Caco-2 (cell line): ENCODE measurements at places on chromosomes 2 and 18. TPM values are rescaled to one million over a fixed set of nuclear protein-coding genes. Genes with fewer than 3 reads are reported as not detected.

DNA sequence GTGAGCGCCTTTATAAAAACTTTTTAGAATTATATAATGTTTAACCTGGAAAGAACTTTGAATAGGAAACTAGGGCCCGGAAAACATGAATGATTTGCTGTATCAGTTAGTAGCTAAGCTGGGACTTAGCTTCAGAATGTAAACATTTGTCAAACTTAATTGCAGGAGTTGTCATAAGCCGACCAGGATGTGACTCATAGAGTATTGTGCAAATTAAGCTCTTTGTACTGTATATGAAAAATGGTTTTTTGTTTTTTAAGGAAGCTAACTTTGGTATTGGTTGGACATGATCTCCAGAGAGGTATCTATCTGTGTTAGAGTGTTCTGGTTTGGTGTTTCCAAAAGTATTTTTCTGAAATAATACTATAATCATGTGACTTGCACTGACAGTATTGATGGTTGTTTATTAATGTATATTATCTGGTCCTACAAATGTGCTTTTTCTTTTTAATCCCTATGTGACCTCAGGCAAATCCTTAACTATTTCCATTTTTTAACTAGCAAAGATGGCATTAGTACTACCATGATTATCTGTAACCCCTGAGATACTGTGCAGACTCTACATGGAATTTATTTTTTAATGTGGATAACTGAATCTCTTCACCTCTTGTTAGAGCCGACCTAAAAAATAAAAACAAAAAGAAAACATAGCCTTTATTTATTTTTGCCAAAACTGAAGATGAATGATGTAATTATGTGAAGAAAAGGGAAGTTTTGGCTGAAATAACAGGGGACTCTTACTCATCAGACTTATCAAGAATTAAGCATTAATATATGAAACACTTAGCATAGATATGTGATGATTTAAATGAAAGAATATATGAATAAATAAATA, 11.7 kb downstream of the YIPF4 start:
- peaks cover 5% of the 10 kb centered on the region; the same call in 1 of the 2 replicates for H3K4me1 ChIP-seq
- no peak for DNase-seq

- no peak overlapping the region for H3K4me3 ChIP-seq
- no peaks in the 10 kb centered on the region for H3K36me3 ChIP-seq
- DNase-seq = no peak
- H3K4me1 ChIP-seq = peaks cover 25% of the 10 kb centered on the region
Observed at GRCh38 chr2:43185146-43185545, 41.3 kb downstream of the ZFP36L2 start.

DNA sequence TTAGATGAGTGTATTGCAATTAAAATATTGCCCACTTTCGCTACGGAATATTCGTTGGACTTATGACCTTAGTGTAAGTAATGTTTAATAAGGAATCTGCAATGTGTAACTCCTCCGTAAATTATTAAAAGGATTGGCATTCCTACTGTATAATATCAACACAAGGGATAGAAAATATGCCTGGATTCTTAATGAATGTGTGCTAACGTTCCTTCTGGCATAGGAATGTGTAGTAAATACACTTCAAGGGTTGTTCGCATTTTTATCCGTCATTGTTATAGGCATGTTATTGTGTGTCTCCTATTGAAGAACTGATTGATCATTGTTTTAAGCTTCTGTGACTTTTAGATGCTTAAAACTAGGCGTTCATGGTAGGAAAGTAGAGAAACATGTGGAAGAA, 134.5 kb downstream of the NEDD4L start:
- no peak for DNase-seq
- no peaks in the 10 kb centered on the region for H3K36me3 ChIP-seq
- H3K4me1 ChIP-seq = peaks cover 14% of the 10 kb centered on the region
- H3K27me3 ChIP-seq = no peaks in the 10 kb centered on the region
- H3K27ac ChIP-seq = no peak overlapping the region
- H3K4me3 ChIP-seq = no peak overlapping the region

- H3K36me3 ChIP-seq = no peaks in the 10 kb centered on the region
- no peak overlapping the region for H3K4me3 ChIP-seq
- no peaks in the 10 kb centered on the region for H3K4me1 ChIP-seq
- peak; percentile 46 for DNase-seq
- no peak overlapping the region for H3K27ac ChIP-seq
- H3K27me3 ChIP-seq = no peaks in the 10 kb centered on the region
Observed at GRCh38 chr2:206392118-206392517, 51.2 kb upstream of the ADAM23 start.

GRCh38 chr2:10326707-10327594, 24.2 kb downstream of the HPCAL1 start:
- no peaks in the 10 kb centered on the region for H3K27me3 ChIP-seq
- no peak for DNase-seq
- no peak overlapping the region for H3K4me3 ChIP-seq
- H3K36me3 ChIP-seq = peaks cover 3% of the 10 kb centered on the region; the same call in 1 of the 2 replicates
- peak overlapping the region; percentile 17 for H3K27ac ChIP-seq
- H3K4me1 ChIP-seq = peaks cover 68% of the 10 kb centered on the region

DNA sequence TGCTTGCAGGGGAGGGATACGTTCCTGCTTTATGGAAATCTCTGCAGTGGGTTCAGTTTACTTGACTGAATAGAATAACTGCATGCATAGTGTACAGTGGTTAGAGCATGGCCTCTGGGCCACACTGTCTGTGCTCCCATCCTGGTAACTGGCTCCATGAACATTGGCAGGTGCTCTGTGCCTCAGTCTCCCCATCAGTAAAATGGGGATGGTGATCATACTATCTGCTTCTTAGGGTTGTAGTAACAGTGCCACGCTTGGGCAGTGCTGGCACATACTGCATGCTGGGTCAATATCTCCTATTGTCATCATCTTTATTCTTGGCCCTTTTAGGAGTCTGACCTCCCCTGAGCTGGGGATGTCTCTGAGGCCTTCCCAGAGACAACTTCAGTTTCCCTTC, 117.3 kb downstream of the CTIF start:
- H3K27me3 ChIP-seq = no peaks in the 10 kb centered on the region
- no peaks in the 10 kb centered on the region for H3K4me1 ChIP-seq
- H3K27ac ChIP-seq = no peak overlapping the region
- DNase-seq = no peak
- no peak overlapping the region for H3K4me3 ChIP-seq

- no peak overlapping the region for H3K27ac ChIP-seq
- no peaks in the 10 kb centered on the region for H3K4me1 ChIP-seq
- H3K36me3 ChIP-seq = no peaks in the 10 kb centered on the region
- H3K27me3 ChIP-seq = no peaks in the 10 kb centered on the region
- DNase-seq = no peak
Observed at GRCh38 chr2:121748202-121748601, 7.2 kb upstream of the TSN start.

GRCh38 chr2:1129982-1130381, 179.3 kb downstream of the SNTG2 start:
- no peaks in the 10 kb centered on the region for H3K27me3 ChIP-seq
- H3K36me3 ChIP-seq = no peaks in the 10 kb centered on the region
- H3K4me3 ChIP-seq = no peak overlapping the region
- H3K27ac ChIP-seq = no peak overlapping the region
- no peak for DNase-seq
- no peaks in the 10 kb centered on the region for H3K4me1 ChIP-seq

DNA sequence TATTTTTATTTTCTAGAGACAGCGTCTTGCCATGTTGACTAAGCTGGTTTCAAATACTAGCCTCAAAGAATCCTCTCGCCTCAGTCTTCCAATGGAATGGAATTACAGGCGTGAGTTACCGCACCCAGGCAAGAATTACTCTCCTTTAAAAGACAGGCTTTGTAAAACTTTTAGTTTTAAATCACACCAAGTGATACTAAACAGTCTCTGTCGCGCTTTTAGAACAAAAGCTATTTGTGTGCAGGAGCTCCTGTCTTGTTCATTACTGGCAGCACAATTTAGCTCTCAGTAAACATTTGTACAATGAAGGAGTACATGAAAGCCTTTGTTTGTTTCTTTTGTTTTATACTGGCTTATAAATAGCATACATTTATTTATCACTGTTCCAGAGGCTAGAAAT, 1719.2 kb upstream of the PIK3C3 start:
- no peaks in the 10 kb centered on the region for H3K27me3 ChIP-seq
- H3K4me3 ChIP-seq = no peak overlapping the region
- no peaks in the 10 kb centered on the region for H3K4me1 ChIP-seq
- no peak for DNase-seq
- no peaks in the 10 kb centered on the region for H3K36me3 ChIP-seq

- H3K27me3 ChIP-seq = no peaks in the 10 kb centered on the region
- no peaks in the 10 kb centered on the region for H3K36me3 ChIP-seq
- no peak overlapping the region for H3K4me3 ChIP-seq
- H3K4me1 ChIP-seq = no peaks in the 10 kb centered on the region
Observed at GRCh38 chr2:68357605-68358337, 7.3 kb upstream of the PLEK start.

- H3K4me3 ChIP-seq = no peak overlapping the region
- no peaks in the 10 kb centered on the region for H3K36me3 ChIP-seq
- no peaks in the 10 kb centered on the region for H3K27me3 ChIP-seq
- DNase-seq = no peak
- H3K4me1 ChIP-seq = no peaks in the 10 kb centered on the region
- no peak overlapping the region for H3K27ac ChIP-seq
Observed at GRCh38 chr2:186903216-186903615, 54.2 kb upstream of the ZSWIM2 start.

GRCh38 chr2:163554864-163555263, 180.9 kb downstream of the FIGN start:
- no peak overlapping the region for H3K4me3 ChIP-seq
- H3K27ac ChIP-seq = no peak overlapping the region
- no peaks in the 10 kb centered on the region for H3K36me3 ChIP-seq
- H3K27me3 ChIP-seq = no peaks in the 10 kb centered on the region
- H3K4me1 ChIP-seq = no peaks in the 10 kb centered on the region

GRCh38 chr18:3538456-3538855, 88.5 kb downstream of the TGIF1 start:
- DNase-seq = no peak
- H3K36me3 ChIP-seq = no peaks in the 10 kb centered on the region
- no peak overlapping the region for H3K4me3 ChIP-seq
- peaks cover 9% of the 10 kb centered on the region; the same call in 1 of the 2 replicates for H3K4me1 ChIP-seq

GRCh38 chr2:189477756-189478155, 36.5 kb downstream of the WDR75 start:
- H3K4me1 ChIP-seq = no peaks in the 10 kb centered on the region
- H3K27ac ChIP-seq = no peak overlapping the region
- H3K36me3 ChIP-seq = no peaks in the 10 kb centered on the region
- H3K4me3 ChIP-seq = no peak overlapping the region
- no peaks in the 10 kb centered on the region for H3K27me3 ChIP-seq

The PLGLB1 gene
- total RNA-seq = 1.3 TPM in 1 of 2 replicates, not detected in the other

The LRRTM4 gene
- 0.21 and 0.32 TPM in 2 replicates for total RNA-seq

The PLEKHH2 gene
- total RNA-seq = 0.28 and 1.5 TPM in 2 replicates

The TNFAIP6 gene
- total RNA-seq = not detected in 2 replicates

The LYPD1 gene
- total RNA-seq = 15.8 and 18.2 TPM in 2 replicates

The HOXD12 gene
- not detected in 2 replicates for total RNA-seq
